IPS DF 19.7 (cell line): ENCODE measurements at places on chromosomes 13 and 19.

- DNase-seq, result no peak
Observed at GRCh38 chr13:108702171-108702570, 72.8 kb downstream of the MYO16 start.

GRCh38 chr13:41500511-41500910 lies 43.2 kb downstream of the RGCC start:
- no peak for DNase-seq

DNA sequence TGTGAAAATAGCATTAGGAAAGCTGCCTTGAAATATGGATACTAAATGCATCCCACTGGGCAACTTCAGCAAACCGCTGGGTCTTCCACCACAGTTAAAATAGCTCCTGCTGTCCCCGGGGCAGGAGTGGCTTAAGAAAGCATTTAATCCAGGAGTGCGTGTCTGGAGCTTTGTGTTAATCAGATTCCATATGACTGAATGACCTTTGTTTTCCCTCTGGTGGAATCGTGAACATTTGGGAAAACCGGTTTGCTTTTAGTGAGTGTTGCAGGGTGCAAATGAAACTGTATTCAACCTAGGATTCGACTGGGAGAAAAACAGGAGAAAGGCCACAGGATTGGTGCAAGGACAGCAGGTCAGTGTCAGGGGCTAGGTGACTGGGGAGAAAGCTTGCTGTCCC lies 237.6 kb upstream of the MAB21L1 start:
- no peak for DNase-seq

GRCh38 chr13:21813110-21813509 lies 142.2 kb downstream of the FGF9 start:
- DNase-seq, result no peak

GRCh38 chr13:21929400-21929799 lies 258.5 kb downstream of the FGF9 start:
- DNase-seq, result peak; percentile 23

- DNase-seq, result peak; percentile 25
Observed at GRCh38 chr13:48595431-48596429, 58.0 kb upstream of the CYSLTR2 start.

DNA sequence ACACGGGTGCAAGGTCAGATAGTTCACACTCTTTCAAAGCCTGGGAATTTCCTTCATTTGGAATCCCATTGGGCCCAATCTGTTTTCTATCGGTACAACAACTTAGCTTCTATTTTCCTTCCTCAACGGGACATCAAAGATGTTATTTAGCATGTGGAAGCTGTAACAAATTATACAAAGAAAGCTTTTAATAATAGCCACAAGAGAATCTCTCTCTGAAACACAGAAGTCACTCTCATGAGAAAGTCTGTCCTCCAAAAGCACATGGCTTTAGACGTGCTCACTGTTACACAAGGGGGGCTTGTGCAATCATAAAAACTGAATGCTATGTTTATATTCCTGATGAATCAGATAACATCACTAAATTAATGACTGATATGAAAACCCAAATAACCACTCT lies 28.9 kb upstream of the CYSLTR2 start:
- no peak for DNase-seq

DNA sequence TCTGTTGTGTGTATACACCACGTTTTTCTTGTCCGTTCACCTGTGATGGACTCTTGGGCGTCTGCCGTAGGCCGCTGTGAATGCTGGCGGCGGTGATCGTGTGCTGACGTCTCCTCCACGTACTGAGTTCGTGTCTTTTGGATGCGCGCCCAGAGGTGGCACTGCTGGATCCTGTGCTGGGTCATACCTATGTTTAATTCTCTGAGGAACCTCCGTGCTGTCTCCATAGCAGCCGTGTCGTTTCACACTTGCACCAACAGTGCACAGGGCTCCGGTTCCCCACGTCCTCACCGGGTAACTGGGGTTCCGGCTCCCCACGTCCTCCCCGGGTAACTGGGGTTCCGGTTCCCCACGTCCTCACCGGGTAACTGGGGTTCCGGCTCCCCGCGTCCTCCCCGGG lies 56.2 kb downstream of the ATP11A start:
- no peak for DNase-seq

- DNase-seq, result no peak
Observed at GRCh38 chr19:45056831-45057230, 18.0 kb downstream of the CLASRP start.

DNA sequence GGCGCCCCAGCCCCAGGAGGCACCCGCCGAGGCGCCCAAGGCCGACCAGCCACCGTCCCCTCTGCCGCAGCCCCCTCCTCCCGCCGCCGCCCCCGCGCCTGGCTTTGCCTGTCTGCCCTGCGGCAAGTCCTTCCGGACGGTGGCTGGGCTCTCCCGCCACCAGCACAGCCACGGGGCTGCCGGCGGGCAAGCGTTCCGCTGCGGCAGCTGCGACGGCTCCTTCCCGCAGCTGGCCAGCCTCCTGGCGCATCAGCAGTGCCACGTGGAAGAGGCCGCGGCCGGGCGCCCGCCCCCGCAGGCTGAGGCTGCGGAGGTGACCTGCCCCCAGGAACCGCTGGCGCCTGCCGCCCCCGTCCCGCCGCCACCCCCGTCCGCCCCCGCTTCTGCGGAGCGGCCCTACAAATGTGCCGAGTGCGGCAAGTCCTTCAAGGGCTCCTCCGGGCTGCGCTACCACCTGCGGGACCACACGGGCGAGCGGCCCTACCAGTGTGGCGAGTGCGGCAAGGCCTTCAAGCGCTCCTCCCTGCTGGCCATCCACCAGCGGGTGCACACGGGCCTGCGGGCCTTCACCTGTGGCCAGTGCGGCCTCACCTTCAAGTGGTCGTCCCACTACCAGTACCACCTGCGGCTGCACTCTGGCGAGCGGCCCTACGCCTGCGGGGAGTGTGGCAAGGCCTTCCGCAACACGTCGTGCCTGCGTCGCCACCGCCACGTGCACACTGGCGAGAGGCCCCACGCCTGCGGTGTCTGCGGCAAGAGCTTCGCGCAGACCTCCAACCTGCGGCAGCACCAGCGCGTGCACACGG lies 2.6 kb upstream of the NAT14 start:
- no peak for DNase-seq

DNA sequence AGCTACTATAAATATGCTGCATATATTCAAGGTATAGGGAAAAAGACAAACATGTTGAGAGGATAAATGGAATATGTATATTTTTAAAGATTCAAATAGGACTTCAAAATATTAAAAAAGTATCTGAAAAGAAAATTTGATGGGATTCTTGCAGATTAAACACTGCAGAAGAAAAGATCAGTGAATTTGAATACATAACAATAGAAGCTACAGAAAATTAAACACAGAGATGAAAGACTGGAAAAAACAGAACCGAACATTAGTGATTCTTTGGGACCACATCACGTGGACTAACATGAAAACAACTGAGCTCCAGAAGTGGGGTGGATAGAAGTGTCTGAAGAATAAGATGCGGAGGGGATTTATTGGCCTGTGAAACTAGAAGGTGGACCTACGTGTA lies 217.2 kb downstream of the RFC3 start:
- no peak for DNase-seq

DNA sequence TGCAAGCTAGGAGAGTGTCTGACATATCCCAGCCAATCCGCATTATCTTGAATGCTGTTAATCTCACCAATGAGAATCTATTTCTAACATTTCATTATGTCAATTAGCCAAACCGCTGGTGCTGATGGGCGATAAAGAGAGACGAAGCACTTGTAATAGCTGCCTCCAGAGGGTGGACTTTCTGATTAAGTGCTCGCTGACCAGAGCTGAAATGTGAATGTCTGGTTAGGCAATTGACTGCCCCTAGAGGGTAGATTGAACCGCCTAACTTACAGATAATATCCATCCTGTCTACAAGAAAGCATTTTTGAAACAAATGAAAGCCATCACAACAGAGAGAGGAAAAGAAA lies 552 bp upstream of the GRWD1 start:
- DNase-seq, result no peak

DNA sequence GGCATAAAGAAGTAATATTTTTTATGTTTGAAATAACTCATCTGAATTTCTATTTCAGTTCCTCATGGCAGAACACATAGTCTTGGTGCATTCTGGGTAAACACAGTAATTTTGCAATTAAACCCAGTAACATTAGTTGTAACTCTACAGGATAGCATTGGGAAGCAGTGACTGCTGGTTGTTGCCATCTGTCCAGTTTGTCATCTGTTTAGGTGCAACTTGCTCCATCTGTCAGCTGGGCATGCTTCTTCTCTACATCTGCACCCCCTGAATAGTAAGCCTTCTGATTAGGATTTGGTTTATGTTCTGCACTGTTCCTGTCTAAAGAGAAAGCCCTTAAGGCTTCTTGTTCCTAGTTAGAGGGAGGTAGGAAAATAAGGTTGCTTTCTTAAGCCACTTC lies 63.5 kb upstream of the CSNK1A1L start:
- no peak for DNase-seq

DNA sequence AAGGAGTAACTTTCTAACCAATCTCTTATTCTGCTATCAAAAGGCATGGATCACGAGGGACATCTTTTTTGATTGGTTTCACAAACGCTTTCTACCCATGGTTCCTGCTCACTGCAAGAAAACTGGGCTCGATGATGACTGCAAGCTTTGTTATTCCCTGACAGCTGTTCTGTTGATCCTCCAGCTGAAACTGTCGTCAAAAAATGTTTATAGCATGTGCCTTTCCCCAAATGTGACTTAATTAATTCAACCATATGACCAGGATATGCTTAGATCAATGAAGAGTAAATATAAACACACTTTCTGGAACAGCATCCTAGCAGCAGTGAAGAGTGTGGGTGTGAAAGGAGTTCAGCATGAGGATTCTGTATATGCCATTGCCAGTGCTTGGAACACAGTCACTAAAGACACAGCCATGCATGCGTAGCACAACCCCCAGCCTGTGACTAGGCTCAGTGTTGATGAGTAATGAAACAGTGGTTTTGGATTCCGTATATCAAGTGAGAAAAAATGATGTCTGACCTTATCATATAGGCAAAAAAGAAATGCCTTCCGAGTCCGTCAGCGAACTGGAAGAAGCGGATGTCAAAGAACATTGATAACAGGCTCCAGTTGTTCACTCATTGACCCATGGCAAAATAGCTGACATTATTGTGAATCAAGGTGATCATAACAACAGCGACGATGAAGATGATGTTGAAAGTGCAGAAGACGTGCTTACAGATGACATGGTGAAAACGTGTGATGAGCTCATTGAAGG lies 347.4 kb downstream of the FGF9 start:
- DNase-seq, result no peak

- DNase-seq, result no peak
Observed at GRCh38 chr13:112182846-112183531, 116.0 kb downstream of the SOX1 start.

GRCh38 chr13:38399535-38399934 lies 49.9 kb downstream of the UFM1 start:
- DNase-seq, result no peak

DNA sequence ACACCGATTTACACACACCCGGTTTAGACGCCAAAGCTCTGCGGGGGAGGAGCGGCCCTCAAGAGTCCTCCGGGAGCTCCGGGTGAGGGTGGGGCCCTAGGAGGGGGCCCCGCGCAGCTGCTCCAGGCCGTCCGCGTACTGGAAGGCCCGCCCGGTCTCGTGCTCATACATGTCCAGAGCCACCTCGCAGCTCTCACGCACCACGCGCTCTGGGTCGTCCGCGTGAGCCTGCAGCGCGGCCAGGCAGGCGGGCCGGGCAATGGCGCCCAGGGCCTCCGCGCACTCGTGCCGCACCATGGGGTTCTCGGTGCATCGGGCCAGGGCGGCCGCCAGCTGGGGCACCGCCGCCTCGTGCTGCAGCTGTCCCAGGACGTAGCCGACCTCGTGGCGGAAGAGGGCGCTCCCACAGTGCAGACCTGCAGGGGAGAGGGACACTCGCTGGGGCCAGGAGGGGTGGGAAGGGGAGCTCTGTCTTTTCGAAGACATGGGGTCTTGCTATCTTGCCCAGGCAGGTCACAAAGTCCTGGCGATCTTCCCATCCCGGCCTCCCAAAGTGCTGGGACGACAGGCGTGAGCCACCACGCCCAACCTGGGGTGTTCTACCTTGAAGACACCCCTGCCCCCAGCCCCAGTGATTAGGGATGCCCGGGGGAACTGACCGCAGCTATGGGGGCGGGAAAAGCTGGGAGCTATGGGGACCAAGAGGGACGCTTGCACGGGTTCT lies 8.3 kb upstream of the SMIM44 start:
- DNase-seq, result no peak

DNA sequence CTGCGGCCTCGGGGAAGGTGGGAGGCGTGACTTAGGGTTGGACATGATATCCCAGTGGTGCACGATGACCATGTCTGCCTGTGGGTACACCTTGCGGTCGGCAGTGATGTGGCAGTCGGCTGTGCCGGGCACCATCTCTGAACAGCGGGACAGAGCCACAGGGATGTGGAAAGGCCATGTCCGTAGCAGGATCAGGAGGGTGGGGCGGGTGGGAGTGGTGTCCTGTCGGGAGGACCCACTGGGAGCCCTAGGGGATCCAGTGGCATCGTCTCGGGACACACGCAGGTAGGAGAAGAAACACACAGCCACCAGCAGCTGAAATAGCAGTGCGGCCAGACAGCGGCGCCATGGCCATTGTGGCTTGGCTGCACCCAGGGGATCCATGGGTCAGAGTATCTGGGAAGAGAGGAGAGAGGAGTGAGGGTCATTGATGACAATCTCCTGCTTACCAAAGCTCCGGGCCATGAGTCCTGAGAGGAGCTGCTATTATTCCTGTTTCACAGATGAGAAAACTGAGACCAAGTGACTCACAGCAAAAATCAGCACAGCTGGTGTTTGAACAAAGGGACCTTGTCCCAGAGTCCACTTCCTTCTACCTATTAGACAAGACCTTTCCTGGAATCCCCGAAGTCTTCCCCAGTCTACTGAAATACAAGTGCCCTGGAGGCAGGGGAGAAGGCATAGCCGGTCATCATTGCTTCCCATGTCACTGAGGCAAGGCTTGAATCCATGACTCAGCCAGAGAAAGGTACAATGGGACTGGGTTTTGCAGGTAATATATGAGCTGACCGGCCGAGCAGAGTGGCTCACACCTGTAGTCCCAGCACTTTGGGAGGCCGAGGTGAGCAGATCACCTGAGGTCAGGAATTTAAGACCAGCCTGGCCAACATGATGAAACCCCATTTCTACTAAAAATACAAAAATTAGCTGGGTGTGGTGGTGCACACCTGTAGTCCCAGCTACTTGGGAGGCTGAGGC lies 5.2 kb upstream of the FUT6 start:
- DNase-seq, result no peak
